ENCODE measurements at places on chromosomes 13 and 19.

DNA sequence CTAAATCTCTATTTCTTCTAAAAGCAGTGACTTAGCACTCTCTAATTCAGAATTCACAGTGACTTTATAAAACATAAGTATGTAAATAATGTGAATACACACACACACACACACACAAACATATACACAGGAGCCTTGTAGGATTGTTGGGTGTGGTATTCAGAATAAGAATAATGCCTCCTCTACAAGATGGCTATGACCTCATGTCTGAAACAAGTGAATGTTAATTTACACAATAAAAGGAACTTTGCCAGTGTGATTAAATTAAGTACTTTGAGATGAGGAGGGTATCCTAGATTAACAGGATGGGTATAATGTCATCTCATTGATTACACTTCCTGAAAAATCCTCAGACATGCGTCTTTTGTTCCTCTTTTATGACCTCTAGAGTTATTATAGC lies 234.6 kb downstream of the SLITRK6 start:
- no peak for DNase-seq

- no peak for DNase-seq
Measured at GRCh38 chr19:32240316-32240715, 105.1 kb upstream of the ZNF507 start.

DNA sequence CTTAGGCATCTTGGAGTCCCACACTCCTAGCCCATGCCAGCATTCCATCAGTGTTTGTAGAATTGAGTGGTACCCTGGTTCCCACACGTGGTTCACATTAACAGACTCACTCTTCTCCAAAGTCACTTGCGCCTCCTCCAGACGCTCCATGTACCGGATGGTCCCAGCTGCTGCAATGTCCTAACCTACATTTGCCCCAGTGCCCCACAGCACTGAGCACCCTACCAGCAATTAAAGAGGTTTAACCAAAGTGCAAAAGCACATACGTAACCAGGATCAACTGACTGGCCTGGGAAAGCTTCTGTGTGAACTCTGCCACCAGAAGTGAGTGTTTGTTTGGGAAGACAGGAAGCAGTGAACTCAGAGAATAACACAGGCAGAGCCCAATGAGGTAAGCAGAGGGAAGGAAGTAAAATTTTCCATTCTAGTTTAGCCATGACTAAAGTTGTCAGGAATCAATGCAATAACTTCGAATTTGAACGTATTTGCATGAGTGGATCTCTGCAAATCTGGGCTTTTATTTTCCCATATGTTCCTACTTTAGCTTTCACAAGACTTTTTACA lies 7.3 kb upstream of the MEDAG start:
- DNase-seq, result peak; percentile 16

DNA sequence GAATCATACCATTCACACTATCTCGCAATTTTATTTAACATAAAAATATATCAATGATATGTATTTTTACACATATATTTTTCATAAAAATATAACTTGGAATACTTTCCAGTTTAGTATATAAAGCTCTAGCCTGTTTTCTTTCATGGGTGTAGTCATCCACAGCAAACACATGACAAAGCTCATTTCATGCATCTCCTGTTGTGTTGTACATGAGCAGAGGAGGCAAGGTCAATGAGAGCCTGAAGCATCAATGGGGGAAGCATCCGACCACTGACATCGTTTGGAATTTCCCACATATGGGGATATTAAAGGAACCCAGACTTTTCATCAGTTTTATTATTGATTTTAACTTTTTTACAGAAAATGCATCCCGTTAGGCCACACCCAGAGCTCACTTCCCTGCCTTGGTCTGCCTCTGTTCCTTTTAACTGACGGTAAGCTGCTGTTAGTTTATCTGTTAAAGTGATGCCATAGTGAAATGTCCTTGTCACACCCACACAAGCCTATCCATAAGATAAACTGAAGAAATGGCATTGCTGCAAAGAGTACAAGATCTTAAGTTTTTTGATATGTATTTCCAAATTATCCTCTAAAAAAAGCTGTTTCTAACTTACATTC lies 44.0 kb downstream of the MIPEP start:
- no peak for DNase-seq

GRCh38 chr13:35987572-35988513 lies 143.3 kb downstream of the DCLK1 start:
- DNase-seq, result no peak

DNA sequence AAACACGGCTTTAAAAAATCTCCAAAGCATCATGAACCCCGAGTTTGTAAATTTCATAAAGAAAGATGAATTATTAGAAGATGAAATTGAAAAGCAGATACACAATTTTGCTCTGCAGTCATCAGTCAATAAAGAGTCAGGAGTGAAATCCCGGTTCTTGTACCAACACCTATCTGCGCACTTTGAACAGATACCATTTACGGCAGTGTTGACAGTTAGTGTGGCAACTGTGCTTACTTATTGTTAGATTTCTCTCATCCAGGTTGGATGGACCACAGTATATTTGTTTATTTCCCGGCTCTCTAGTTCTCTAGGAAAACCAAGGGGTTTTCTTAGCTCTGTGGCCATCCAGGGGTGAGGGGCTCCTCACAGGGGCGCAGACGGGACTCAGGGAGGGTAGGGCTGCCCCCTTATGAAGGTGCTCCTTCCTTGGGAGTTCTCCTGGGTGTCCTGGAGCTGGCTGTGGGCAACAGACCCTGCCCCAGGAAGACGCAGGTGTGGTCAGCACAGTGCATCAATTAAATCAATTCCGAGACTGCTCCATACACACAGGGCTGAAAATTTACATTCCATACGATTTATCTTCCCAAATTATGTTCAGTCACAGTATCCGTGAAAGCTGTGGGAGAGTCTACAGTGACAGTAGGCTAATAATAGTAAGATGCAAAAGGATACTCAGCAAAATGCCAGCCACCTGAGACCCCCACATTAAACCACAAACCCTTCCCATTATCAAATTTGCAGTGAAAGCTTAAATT lies 107.0 kb upstream of the C1QTNF9B start:
- no peak for DNase-seq

DNA sequence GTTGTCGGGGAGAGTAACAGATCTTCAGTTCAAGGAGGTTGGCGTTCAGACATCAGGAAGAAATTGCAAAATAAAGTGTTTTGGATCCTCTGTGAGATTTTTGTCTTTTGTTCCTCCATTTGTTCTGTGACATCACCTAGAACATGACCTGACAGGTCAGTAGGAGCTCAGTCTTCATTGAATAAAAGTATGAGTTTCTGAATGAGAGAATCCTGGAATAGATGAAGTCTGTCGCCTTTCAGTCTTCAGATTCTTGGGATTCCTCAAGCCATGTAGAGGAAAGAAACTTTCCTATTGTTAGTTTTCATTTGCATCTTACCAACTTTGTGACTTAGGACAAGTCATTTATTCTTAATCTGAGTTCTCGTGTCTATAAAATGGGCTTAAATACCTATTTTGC lies 14.4 kb downstream of the ARHGAP35 start:
- DNase-seq, result no peak

DNA sequence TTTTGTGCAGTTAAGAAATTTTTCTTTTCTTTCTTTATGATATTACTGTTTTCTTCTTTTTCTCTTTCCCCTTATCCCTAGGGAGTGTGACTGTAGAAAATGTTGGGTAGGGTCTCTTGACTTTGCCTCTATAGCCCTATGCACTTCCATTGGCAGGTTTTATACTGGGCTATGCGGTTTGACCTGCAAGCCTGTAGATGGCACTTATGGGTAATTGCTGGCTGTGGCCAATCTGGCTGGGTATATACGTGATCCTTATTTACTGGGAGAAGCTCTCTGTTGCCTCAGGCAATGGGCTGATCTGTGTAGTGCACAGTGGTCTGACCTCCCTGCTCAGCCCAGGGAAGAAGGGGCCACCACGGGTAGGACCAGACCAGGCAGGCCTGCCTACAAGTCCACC lies 78.8 kb downstream of the RAP2A start:
- DNase-seq, result no peak

GRCh38 chr19:6113616-6114188 lies 3.4 kb upstream of the RFX2 start:
- no peak for DNase-seq

GRCh38 chr19:3440082-3440481 lies 40.2 kb downstream of the SMIM24 start:
- DNase-seq, result peak; percentile 76

DNA sequence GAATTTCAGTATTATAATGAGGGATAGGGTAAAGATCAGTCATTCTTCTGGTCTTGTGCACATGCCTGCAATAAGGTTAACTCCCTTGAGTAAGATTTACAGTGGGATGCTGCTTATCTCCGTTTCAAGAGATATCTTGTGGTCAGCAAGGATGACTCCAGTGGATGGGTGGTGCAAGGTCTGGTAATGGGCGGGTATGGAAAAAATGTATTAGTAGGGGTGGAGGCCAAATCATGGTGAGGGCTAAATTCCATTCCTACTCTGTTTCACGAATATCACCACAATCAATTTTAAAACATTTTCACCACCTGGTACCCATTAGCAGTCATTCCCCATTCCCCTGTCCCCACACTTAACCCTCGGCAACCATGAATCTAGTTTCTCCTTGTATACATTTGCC lies 40.6 kb downstream of the CCDC122 start:
- no peak for DNase-seq

DNA sequence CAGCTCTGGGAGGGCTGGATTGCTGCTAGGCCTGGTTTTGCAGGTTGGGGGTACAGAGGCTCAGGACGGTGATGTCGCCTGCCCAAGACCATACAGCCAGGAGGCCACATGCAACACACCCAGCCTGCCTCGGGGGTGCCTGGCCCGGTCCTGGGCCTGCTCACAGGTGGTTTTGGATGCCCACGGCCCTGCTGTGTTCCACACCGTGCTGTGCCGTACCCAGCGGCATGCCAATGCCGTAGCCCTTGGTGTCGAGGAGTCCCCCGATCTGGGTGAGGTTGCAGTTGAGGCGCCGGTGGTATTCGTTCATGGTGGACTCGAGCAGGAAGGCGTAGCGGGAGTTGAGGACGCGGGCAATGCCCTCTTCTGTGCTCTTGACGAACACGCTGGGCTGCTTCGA lies 11.5 kb upstream of the ATP1A3 start:
- DNase-seq, result no peak

GRCh38 chr19:10518444-10519361 lies 1.5 kb upstream of the S1PR5 start:
- peak; percentile 37 for DNase-seq

DNA sequence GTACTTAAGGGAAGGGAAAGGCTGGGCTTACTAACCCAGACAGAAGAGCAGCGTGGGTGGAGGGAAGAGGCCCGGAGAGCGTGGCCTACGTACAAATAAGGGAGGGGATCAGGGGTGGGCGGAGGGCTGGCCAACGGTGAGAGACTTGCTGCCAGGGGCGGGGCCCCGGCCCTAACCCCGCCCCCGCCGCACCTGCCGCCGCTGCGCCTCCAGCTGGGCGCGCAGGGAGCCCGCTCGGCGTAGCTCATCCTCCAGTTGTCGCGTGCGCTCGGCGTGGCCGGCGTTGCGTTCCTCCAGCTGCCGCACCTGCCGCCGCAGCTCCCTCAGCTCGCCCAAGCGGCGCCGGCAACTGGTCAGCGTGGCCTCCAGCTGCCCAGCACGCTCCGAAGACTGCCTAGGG lies 5.7 kb downstream of the HOOK2 start:
- DNase-seq, result peak; percentile 84

DNA sequence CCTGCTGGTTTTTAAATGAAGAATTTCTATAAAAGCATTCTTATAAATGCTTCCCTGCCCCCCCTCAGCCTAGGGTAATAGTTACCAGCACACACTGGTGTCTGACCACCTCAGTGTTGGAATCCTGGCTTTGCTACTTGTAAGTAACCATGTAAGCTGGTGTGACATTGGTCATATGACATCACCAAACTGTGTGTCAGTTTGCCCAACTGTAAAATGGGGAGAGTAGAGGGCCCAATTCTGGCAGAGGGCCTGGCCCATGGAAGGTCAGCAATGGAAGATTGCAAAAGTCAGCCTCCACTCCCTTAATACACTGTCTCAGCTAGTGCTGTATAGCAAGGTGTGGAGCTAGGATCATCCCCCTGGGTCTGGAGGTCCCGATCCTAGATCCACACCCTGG lies 31.6 kb downstream of the ACSBG2 start:
- no peak for DNase-seq

GRCh38 chr19:2148482-2149135 lies 2.8 kb downstream of the AP3D1 start:
- DNase-seq, result peak; percentile 35

DNA sequence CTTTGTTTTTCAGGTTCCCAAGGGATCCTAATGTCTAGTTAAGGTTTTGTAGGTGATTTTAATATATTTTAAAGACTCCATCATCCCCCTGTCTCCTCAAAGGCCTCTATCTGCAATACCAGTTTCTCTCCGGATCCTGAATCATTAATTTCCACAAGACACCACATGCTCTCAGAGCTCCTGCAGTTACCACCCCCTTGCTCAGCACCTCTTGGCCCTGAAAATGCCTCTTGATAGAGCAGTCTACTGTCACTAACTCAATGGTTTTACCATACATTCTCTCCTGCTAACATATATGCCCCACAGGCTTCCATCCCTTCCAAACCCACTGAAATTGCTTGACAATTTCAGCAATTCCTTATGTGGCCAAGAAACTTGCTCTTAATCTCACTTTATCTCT lies 1.9 kb upstream of the PEG3 start:
- no peak for DNase-seq

GRCh38 chr13:48828962-48829411 lies 146.7 kb upstream of the FNDC3A start:
- peak; percentile 31 for DNase-seq

- no peak for DNase-seq
Measured at GRCh38 chr13:106295971-106296370, 239.5 kb downstream of the EFNB2 start.

DNA sequence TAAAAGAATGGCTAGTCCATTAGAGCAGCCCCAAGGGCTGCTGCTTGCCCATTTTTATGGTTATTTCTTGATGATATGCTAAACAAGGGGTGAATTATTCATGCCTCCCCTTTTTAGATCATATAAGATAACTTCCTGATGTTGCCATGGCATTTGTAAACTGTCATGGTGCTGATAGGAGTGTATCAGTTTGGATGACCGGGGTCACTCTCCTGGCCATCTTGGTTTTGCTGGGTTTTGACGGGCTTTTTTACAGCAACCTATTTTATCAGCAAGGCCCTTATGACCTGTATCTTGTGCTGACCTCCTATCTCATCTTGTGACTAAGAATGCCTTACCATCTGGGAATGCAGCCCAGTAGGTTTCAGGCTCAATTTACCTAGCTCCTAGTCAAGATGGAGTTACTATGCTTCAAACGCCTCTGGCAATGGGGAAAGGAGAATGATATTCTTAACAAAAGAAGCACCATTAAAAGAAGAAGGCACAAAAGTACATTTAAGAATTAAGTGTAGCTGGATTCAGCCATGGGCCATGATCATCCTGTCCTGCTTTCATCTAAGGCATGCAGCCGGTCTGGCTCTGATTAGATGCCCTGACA lies 1156.0 kb downstream of the PCDH9 start:
- DNase-seq, result no peak

- no peak for DNase-seq
Measured at GRCh38 chr13:28117689-28118377, 17.5 kb upstream of the FLT3 start.

- DNase-seq, result peak; percentile 6
Measured at GRCh38 chr13:26946684-26947343, 186.2 kb upstream of the GPR12 start.
